Stimulated activated CD8-positive, alpha-beta memory T cell treated with anti-CD3 and anti-CD28 coated beads, Interleukin-4, amount 100 ng/mL, for 4 hours (primary cell): ENCODE measurements at places on chromosomes 13 and 19.

DNA sequence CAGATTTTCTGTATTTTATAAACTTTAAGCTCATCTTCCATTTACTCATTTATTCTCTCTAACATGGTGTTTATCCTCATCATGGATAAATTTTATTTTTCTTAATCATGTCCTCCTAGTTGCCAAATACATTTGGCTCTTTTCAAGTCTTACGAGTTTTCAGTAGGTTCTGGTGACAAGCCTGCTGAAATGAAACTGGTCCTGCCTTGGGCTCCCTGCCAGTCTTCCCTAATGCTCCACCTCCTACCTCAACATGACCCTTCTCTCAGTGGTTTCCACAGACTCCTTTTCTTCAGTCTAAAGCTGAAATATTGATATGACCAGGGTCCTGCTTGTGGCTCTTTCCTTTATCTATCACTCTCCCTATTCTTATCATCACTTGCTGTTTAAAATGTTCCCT is 81.2 kb downstream of the TRPC4 start:
- DNase-seq, result no peak

GRCh38 chr19:35468637-35469036 is 20.6 kb downstream of the FFAR2 start:
- peak; percentile 25 for DNase-seq

- DNase-seq, result no peak
Observed at GRCh38 chr13:26742691-26743358, 17.8 kb downstream of the GPR12 start.

GRCh38 chr19:56995303-56995702 is 124.5 kb upstream of the USP29 start:
- no peak for DNase-seq

DNA sequence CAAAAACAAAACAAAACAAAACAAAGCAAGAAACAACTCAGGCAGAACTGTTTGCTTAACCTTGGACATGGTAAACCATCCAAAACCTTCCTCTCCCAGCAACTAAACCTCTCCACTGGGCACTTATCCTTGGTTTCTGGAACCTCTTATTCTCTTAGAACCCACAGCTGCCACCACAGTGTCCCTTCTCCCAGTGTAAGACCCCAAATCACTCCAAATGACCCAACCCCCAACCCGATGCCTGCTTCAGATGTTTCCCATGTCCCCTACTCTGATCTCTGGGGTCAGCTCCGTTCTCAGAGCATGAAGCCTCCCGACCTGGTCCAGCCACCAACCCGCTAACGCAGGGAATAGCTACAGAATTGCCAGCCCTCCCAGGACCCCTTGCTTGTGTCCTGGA is 972 bp downstream of the KLK2 start:
- DNase-seq, result no peak

DNA sequence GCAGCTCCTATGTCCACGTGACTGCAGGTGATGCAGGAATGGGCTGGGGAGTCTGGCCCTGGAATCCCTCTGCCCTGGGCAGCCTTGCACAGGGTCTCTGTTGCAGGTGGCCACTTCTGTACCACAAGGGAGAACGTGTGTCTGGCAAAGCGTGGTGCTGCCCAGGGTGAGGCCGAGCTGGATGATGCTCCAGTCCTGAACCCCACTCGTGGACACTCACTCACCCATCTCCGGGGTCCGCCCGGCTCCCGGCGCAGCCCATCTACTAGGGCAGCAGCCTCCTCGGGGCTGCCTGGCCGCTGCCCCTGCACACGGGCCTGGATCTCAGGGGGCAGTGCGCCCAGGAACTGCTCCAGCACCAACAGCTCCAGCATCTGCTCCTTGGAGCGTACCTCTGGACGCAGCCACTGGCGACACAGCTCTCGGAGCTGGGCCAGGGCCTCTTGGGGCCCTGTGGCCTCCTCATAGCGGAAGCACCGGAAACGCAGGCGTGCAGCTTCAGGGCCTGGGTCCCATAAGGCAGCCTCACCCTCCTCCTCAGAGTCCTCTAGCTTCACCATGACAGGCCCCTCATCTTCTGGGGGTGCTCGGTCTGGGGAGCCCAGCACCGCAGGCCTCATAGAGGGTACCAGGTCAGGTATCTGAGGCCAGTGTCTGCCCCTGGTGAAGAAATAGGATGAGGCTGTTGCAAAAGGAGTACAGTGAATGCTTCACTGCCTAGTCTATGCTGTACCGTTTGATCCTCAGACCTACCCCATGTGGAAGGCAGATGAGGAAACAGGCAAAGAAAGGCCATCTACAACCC is 2.2 kb downstream of the MZF1 start:
- DNase-seq, result no peak
